ENCODE measurements at places on chromosomes 5 and 9. TPM values are rescaled to one million over a fixed set of nuclear protein-coding genes. Genes with fewer than 3 reads are reported as not detected.
A peak's percentile ranks its signal among the peaks of the same experiment; 100 is the strongest.

DNA sequence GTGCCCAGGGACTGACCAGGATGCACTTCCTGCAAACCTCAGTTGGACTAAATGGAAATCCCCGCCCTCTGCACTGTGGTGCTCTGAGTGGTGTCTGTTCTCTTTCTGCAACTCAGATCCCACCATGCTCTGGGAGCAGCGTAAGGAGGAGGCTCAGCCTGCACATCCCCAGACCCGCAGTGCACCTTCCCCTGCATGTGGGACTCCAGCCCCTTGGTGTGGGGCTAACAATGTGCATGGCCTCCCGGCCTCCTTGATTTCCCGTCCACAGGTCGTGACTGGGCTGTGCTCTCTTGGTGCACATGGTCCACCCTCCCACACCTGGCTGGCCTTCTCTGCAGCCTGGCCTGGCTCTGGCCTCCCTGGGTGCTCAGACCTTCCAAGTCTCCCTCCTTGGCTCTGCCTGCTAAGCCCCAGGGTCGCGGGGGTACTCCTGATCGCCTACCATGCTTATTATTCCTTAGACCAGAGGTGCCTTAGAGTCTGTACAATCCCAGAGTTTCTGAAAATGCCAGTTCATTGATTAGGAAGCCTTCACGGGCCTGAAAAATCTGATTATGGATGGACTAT is 397.5 kb downstream of the IRX2 start:
- no peak for DNase-seq

GRCh38 chr9:130627051-130627450 is 37.3 kb upstream of the PRDM12 start:
- no peak for DNase-seq

- DNase-seq, result no peak
Observed at GRCh38 chr5:34669931-34670516, 13.9 kb downstream of the RAI14 start.

GRCh38 chr9:75937521-75938258 is 47.2 kb downstream of the PCSK5 start:
- no peak for DNase-seq

- DNase-seq, result no peak
Observed at GRCh38 chr5:21910731-21911130, 942.4 kb downstream of the CDH12 start.

The RNF183 gene
- not detected for total RNA-seq

The CDK7 gene
- total RNA-seq, result 96.2 TPM

DNA sequence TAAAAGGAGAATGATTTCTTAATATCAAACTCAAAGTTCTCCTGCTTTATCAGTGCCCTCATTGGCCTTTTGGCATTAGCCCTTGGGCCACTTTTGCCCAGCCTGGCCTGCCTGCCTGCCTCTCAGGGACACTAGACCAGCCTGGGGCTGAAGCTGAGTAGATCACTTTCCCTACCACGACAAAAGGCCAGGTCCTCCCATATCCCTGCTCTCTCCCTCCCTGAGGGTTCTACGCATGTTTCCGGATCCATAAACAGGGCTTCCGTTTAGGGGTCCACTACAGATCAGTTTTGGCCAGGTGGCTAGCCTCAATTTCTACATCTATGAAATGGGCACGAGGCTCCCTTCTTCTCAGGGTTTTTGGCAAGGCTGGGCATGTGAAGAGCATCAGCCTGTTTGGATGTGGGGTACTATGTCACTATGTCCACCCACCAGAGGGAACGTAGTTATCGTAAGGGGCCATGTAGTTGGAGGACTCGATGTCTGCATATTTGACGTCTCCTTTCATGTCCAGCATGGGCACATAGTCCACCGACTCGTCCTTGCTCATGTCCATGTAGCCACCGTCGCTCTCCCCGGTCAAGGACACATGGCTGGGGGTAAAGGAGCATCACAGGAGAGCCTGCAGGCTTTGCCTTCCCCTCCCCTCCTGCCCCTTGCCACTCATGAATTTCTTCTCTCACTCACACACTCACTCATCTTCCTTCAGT is 34.0 kb downstream of the PDGFRB start:
- no peak for DNase-seq

DNA sequence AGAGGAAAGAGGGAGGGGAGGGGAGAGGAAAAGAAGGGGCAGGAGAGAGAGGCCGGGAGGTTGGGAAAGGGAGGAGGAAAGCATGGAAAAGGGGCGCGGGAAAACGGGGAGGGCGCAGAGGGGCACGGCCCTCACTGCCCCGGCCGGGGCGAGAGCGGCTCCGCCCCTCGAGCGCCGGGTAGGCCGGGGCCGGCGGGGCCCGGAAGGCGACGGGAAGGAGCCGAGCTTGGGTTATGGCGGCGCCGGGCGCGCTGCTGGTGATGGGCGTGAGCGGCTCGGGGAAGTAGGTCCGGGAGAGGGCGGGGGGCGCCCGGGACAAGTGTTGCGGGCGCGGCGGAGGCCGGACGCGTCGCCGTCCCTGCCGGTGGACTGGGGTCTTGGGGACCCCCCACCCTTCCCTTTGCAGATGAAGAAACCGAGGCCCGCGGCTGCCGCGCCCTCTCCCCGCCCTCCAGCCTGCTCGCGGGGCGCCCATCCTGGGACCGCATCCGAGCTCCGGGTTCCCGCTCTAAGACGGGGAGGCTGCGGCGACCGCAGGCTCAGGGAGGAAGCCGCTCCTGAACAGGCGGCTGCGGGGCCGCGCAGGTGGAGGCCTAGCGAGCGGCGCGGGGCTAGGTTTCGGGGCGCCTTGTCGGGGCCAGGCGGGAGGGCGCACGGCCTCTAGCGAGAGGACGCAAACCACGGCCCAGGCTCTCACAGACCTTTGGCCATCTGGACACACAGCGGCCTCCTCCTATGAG is at the start of gene IDNK:
Gene IDNK (plus strand): TSS at position 205 of the 740 bp plus-strand sequence. CDS start 29 bp downstream, at position 234.
- peak; percentile 81 for DNase-seq

GRCh38 chr5:55629815-55630214 is 82.3 kb downstream of the SLC38A9 start:
- no peak for DNase-seq

The ZNF366 gene
- not detected for total RNA-seq

DNA sequence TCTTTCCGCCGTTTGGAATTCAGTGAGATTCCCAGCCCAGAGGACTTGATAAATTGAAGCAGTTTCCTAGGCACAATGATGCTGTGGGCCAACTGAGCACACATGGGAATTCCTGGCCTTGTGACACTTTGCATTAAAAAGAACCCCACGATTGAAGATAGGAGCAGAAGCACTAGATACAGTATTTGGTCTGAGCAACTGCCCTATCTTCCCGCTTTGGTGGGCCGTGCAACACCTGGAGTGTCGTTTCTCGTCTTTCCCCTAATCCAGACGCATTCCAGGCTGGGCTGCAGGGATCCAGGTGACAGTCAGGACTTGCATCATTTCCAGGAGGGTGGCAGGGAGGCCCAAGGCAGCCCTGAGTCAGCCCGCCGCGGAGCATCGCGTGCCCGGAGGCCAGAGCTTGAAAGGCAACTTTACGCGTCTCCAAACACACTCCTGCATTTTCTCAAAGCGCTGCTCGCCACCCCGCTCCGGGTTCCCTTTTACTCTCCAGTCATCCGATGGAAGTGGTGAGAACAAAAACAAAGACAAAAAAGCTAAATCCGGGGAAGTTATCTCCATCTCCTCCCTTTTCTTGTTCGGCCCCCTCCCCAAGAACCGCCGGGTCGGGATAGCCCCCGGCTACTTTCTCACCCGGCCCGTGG is 753 bp upstream of the STC2 start:
- no peak for DNase-seq

DNA sequence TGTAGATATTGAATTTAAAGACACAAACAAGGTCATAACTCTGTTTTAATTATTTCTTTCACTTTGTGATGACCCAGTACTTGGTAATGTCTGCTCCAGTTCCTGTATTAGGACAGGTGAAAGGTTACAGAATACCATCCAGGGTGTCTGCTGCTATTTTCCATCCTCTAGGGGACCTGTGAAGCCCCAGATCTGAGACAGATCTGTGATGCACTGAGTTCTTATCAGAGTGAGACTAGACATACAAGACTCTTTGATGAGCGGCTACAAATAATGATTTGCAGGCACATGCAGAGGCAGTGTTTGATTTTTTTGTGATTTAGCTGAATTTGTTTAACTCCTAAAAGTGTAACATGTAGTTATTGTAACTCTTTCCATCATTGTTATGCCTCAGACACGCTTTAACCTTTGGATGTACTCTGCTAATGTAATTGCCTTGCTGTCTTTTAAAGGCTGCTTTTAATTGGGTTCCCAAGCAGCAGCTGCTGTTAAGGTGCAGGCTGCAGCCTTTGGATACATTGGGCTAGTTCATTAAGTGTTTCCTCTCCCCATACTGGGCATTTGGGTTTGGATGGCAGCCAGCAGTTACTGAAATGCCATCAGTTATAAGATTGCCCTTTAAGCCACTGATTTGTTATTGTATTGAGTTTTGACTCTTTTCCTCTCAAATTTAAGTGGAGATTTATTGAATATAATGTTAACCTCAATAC is 63.3 kb downstream of the RASGRF2 start:
- no peak for DNase-seq

GRCh38 chr5:176427971-176428370 is 11.6 kb upstream of the CLTB start:
- peak; percentile 44 for DNase-seq

DNA sequence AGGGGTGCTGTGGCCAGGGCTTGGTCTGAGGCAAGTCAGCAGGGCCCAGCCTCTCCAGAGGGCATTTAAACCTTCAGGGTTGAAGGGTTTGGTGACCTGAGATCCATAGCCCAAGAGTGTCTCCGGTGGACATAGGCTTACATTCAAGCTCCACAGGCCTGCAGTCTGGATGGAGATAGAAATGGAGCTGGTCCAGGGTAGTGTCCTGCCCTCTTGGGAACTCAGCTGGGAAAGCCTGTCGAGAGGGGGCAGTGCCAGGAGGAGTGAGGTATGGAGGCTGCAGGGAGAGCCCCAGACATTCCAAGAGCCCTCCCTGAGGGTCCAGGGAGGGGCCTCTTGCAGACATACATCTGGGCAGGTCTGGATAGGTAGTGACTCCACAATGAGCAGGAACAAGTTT is 177.0 kb upstream of the MVB12B start:
- no peak for DNase-seq

DNA sequence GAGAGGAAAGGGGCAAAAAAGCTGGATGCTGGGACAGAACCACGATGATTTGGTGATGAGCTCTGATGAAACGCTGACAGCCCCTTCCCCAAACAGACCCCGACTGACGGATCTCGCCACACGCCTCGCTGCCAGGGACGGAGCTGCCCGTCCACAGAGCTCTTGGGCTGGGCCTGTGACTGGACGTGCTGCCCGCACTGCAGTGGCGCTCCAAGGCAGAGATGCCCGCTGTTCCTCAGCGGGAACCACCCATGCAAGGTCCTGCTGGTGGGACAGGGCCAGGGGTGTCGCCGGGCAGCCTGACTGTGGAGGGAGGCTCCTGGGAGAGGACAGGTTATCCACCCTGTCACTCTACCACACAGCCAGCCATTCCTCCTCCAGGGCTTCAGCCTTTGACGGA is 66.0 kb upstream of the SARDH start:
- no peak for DNase-seq

DNA sequence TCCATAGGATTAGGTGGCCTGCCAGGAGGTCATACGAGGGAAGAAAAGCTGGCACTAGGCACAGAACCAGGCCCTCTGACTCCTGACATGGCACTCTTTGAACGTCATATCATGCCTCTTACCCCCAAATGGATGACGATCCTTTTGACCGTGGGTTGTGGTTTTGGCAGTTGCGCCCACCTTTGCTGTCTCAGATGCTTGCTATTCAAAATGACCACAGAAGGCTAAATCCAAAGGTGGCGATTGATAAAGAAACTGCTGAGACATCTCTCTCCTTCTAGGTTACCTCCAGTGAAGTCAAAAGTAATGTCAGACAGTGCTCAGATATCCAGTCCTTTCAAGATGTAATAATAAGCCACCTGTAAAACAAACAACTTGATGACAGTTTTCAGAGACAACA is 385.0 kb downstream of the EFNA5 start:
- peak; percentile 23 for DNase-seq

The SHOC1 gene
- not detected for total RNA-seq

The MPDZ gene
- 31.5 TPM for total RNA-seq

- DNase-seq, result no peak
Observed at GRCh38 chr5:136090319-136090718, 42.3 kb upstream of the SMAD5 start.

DNA sequence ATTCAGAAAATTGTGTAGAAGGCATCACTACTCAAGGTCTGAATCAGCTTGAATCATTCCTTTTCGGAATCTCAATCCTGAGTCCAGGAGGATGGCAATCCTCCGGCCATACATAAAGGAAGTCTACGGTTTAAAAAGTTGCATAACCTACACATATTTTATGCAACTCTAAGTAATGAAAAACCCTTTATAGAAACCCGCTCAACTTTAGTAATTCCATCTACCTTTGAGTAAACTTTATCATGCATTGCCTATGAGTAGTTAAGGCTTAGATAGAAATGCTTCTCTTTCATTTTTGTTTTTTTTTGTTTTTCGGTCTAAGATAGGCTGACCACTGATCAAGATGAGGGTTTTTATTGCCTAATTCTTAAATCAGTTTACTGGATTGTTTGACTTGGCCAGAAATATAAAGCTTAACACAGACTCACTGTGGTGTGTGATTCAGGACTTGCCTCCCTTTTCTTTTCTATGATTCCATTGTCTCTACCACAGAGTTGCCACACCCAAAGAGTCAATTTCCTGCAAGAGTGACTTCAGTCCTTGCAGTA is 85.0 kb downstream of the LURAP1L start:
- DNase-seq, result peak; percentile 84

GRCh38 chr5:40360685-40361084 is 319.0 kb upstream of the PTGER4 start:
- DNase-seq, result no peak

DNA sequence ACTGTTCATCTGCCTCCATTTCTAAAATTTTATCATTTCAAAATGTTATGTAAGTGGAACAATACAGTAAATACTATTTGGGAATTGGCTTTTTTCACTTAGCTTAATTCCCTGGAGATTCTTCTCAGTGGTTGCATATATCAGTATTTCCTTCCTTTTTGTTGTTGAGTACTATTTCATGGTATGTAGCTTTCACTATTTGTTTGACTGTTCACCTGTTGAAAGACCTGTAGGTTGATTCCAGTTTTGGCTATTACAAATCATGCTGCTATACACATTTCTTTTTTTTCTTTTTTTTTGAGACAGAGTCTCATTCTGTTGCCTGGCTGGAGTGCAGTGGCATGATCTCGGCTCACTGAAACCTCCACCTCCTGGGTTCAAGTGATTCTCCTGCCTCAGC is 33.0 kb upstream of the PWWP2A start:
- no peak for DNase-seq

The WNT8A gene
- not detected for total RNA-seq

The WNK2 gene
- not detected for total RNA-seq

GRCh38 chr9:95480346-95480745 is 36.4 kb downstream of the PTCH1 start:
- no peak for DNase-seq

The FOXD1 gene
- total RNA-seq, result 24.6 TPM

The NTNG2 gene
- 5.7 TPM for total RNA-seq

DNA sequence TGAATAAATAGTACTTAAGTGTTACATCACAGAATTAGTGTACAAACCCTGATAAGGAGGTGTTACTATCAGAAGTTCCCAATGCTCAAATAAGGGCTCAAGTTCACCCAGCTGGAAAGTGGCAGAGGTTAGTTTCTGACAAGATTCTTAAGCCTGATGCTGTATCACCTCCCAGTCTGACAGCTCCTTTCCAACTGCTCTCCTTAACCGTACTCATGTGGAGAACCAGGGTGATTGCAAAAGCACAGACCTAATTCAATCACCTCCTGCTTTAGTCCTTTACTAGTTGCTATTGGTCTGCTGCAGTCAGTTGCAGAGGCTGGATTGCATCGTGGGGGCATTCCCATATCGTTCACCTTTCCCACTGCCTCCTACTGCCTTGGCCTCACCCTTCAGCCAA is 100.4 kb upstream of the ZNF618 start:
- DNase-seq, result no peak

GRCh38 chr9:125986966-125987365 is 239.8 kb downstream of the PBX3 start:
- no peak for DNase-seq

The CDX1 gene
- total RNA-seq, result not detected

Measured in A172 (cell line).